ENCODE measurements at places on chromosomes 1 and 21.

DNA sequence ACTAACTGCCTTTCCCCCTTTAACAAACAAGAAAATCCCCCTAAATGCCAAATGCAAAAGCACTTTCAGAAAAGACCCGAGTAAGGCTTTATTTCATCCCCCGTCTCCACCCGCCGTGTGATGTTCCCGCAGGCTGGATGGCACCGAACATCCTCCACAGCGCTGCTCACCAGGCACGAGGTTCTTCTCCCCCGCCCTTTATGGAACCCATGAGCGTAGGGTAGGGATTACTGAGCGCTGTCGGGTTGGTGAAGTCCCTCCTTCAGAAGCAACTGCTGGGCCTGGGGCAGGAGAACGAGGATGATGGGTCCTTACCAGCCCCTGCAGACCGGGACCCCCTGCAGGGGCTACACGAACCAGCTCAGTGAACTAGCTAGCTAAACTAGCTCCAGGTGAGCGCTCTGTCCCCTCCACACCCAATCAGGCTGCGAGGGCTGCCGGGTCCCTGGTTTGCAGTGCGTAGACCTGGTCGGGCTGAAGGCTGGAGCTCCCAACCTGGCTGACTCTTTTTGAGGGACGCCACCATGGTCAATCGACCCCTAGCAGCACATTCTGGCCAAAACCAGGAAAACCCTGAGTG lies 80.4 kb downstream of the ITPKB start:
- no peak for DNase-seq

DNA sequence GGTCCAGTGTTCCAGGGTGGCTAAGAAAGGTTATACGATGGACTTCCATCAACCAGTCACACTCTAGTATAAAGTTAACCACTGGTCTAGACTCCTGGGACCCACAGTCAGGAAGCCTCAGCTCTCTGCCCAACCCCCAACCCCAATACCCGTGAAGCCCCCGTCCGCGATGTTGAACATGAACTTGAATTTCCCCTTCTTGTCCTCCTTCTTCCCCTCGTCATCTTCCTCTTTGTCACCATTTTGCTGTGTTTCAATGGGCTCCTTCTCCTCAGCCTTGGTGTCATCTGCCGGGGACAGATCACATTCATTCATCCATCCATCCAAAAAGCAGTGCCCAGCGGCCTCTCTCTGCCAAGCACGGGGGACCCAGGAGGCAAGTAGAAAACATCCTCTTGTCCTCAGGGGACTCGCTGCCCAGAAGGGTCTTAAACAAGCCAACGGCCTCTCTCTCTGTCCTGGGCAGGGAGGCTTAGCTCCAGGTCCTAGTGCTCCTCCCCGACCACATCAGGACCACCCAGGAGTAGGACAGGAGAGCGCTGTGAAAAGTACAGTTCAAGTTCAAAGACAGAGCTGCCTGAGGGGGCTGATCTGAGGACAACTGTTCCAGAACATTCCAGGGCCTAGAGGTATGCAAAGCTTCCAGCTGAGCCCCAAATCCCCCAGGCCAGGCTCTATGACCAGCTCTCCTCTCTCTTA lies 66.5 kb downstream of the KCNAB2 start:
- no peak for DNase-seq

DNA sequence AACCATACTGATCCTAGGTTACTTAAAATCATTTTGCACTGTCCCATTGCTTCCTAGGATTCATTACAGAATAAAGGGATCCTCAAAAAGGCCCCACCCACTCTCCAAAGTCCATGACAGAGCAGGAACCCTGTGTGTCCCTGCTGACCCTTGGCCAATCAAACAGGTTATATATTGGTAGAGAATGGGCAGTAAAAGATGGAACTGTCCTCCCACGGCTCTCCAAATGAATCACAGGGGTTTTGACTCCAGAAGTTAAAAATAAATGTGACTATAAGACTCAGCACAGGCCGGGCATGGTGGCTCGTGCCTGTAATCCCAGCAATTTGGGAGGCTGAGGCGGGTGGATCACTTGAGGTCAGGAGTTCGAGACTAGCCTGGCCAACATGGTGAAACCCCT lies 65.5 kb downstream of the ACOT7 start:
- no peak for DNase-seq

DNA sequence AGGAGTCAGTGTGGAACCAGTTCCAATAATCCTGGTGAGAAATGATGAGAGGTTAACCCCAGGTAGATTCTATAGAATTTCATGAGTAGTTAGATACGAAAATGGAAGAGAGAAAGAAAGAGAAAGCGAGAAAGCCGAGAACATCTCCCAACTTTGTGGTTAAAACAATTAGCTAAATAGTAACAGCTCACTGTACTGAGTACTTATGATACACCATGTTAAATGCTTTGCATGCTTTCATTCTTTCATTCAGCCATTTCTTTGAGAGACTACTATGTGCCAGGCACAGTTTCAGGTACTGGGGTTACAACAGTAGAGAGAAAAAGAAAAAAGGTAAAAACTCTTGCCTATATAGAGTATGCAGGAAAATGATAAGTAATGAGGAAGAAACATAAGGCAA lies 109.7 kb upstream of the SYT6 start:
- no peak for DNase-seq

DNA sequence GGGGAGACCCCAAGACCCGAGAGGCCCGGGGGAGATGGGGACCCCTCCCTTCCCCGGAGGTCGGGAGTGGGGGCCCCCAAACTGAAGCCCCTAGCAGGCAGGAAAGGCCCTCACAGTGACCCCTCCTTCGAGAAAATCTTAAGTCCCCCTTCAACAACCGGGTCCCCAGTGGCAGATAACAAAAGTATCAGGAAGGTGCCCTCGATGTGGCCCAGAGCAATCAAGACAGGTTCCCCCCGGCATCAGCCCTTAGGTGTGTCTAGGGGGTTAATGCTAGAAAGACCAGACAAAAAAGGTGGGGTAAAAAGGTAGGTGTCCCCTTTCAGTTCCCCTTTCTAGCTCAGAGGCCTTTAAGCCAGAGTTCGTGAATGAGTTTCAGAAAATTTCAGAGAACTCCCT lies 282 bp upstream of the ECE1 start:
- DNase-seq, result no peak

DNA sequence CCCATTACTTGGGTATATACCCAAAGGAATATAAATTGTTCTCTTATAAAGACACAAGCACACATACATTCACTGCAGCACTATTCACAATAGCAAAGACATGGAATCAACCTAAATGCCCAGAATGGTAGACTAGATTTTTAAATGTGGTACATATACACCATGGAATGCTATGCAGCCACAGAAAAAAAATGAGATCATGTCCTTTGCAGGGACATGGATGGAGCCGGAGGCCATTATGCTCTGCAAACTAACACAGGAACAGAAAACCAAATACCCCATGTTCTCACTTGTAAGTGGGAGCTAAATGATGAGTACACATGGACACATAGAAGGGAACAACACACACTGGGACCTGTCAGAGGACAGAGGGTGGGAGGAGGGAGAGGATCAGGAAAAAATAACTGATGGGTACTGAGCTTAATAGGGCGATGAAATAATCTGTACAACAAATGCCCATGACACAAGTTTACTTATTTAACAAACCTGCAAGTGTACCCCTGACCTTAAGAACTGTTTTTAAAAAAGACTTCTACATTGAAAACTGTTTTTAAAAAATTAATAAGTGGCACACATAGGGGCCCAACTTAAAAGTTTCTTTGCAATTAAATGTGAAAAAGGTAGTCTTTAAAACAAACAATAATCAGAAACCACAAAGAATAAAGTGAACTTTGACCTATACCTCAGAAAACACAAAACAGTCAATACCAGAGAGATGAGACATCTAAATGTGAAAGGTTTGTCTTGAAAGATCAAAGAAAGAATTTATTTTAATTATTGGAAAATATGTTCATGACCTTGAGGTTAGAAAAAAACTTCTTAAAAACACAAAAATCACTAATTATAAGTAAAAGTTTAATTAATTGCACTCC lies 75.2 kb downstream of the CDC42BPA start:
- no peak for DNase-seq

DNA sequence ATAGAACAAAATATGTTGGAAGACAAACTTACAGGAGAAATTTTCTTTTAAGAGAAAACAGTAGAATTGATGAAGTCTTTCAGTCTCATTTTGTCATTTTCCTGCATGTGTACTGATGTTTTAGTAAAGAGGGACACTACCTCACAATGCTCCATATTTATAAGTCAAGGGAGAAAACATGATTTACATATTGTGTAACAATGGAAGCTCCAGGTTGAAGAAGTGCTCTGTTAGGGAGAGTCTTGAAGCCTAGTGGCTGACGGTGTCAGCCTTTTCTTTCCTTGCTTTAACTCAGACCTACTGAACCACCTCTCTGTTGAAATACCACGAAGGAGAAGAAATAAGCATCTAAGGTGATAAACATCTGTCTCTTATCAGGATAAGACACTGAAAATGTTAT lies 75.0 kb downstream of the C4BPA start:
- no peak for DNase-seq

DNA sequence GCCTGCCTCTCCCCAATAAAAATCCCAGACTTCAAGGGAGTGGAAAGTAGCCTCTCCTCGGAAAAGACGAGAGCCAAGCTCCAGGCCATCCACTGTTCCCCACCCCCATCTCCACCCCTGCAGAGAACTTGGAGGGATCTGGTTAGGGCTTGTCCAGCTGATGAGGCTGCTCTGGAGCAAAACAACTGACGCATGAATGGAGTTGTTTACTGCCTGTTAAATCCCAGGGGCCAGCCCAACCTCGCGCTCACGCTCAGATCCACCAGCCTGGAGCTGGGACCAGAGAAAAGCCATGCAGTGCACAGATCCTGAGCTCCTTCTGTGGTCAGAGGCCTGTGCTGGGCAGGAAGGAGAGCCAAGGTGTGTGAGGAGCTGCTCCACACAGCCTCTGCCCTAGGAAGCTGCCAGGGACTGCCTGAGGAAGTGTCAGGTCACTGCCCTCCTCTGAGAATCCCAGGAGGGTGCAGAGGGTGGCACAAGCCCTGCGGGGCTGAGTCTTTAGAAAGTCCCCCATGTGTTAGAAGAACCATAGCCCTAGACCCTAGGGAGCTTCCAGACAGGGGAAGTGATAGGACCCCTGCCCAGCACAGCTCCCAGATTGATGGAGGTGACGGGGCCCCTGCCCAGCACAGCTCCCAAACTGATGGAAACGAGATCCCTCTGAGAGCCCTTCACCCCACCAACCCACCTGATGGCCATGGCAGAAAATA lies 109.0 kb upstream of the IPO9 start:
- peak; percentile 70 for DNase-seq

- DNase-seq, result no peak
Observed at GRCh38 chr1:10606064-10606463, 131.3 kb downstream of the PEX14 start.

DNA sequence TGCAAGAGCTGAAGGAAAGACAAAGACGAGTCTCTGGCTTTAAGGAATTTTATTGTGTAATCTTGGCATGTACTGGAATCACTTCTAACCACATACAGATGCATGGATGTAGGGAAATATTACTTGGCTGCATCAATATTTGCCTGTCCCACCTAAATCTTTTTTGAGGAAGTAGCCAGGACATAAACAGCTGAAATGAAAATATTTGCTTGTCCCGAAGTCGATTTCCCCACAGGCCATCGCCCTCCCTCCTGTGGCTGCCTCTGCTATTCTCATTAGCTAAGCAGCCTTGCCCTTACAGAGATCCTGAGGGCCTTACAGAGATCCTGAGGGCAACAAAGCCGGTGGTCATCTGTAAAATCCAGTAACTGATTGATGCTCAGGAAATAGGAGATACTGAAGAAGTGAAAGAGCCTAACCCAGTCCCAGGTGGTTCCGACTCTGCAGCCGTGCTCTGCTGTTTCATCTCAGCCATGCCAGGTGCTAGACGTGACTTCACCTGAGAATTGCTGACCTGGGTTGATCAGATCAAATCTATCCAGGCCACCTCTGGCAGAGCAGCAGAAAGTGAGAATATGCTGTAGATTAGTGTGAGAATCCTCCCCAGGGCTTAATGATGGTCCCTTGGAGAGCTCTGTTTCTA lies 25.5 kb downstream of the MAN1C1 start:
- peak; percentile 2 for DNase-seq

GRCh38 chr1:53754484-53755312 lies 15.7 kb upstream of the GLIS1 start:
- DNase-seq, result peak; percentile 67

DNA sequence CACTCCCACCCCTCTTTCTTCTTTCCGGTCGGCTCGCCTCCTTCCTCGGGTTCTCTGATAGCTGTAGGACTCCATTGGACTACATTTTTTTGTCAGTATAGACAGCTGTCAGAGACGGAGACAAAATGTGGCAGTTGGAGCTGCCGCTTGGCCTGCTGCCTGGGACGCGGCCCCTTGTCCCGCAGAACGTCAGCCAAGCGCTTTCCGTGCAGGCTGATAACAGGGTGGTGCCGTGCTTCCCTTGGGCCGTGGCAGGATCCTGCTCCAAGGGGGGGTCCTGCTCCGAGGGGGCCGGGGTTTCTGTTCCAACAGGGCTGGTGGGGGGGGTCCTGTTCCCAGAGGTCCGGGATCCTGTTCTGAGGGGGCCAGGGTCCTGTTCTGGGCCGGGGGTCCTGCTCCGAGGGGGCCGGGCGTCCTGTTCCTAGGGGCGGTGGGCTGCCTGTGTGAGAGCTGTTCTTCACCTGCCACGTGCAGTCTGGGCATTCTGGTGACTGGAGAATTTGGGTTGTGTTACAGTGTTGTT lies 4.9 kb downstream of the SKI start:
- no peak for DNase-seq

DNA sequence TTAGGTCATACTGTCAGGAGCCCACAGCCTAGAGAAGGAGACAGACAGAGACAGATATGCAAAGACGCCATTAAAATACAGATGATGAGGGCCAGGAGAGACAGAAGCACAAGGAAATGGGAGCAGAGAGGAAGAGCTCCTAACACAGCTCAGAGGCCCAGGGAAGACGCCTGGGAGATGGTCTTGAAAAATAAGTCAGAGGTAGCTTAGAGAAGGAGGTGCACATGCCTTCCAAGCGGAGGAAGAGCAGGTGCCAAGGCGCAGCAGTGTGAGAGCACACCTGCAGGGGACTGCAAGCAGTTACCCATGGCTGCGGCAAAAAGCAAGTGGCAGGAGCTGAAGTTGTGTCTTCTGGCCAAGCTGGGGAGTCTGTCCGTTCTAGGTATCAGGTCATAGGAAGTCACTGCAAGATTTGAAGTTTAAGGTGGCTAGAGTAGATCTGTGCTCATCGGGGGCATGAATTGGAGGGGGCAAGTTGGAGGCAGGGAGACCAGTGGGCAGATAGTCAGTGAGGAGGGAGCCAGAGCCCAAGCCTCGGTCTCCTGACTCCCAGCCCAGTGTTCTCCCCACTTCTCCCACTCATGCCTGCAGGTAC lies 1.3 kb upstream of the TRABD2B start:
- no peak for DNase-seq

DNA sequence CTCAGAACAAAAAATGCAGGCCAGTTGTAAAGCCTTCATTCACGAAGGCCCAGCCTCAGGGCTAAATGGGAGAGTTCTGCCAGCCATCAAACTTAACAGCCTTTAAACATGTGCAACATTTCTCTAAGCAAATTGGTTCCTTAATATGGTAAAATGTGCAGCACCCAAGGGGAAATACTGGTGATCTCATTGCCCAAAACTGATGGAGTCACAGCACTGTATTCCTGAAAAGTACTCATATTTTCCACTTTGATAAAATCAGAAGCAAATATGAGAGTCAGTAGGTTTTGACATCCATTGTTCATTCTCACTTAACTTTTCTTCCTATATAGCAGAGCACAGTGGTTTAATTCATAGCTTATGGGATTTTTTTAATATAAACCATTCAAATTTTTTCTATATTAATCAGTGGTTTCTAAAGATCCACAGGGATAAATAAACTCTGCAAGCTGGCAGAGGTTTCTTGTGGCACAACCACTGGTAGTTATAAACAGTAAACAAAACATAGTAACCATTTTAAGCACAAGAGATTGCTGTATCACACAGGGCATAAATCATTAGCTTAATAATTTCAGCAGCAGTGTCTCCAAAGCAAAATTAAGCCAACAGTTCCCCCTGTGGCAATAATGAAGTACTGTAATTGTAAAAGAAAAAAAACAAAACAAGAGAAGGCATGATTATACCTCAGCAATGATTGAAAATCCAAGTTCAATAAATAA lies 106.9 kb upstream of the LYPLAL1 start:
- no peak for DNase-seq
